ENCODE measurements at places on chromosomes 16 and 17.

DNA sequence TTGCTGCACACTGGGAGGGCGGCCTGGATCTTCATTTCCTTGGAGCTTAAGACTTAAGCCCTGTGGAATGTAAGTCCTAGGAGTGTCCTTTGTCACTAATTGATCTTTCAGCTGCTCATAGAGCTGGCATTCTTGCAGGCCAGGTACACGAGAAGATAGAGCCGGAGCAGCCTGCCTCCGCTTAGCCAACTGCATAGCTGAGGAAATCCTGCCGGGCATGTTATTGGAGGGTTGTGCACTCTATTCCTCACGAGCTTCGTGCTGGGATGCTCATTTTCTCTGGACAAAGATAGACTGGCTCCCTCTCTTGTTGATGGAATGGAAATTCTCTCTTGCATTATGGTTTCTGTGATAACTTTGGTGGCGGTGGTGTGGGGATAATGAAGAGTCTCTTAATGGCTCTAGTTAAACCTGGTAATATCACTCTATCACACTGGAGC lies 76.9 kb downstream of the RPA1 start:
- no peak for DNase-seq

GRCh38 chr17:1713878-1714426 lies 3.8 kb upstream of the TLCD2 start:
- no peak for DNase-seq

DNA sequence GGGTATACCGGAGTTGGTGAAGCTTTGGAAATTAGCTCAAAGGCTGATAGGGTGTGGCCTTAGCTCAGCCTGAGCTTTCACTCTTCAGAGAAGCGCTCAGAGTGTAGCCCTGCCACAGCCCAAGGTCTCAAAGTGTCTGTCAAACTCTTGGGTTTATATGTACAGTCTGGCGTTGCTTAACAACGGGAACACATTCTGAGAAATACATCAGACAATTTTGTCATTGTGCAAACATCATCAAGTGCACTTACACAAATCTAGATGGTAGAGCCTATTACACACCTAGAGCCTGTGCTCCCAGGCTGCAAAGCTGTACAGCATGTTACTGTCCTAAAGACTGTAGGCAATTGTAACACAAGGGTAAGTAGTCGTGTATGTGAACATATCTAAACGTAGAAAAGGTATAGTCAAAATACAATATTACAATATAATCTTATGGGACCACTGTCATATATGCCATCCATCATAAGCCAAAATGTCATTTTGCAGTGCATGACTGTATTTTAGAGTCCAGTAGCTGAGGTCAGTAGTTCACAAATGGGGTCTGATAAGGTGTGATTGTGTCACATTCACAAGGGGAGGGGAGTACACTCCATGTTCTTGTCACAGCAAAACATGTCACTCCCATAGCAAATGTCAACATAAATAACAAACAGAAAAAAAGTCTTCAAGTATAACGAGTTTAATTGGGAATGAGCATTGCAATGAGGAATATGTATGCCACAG lies 20.6 kb downstream of the CHAD start:
- DNase-seq = no peak

DNA sequence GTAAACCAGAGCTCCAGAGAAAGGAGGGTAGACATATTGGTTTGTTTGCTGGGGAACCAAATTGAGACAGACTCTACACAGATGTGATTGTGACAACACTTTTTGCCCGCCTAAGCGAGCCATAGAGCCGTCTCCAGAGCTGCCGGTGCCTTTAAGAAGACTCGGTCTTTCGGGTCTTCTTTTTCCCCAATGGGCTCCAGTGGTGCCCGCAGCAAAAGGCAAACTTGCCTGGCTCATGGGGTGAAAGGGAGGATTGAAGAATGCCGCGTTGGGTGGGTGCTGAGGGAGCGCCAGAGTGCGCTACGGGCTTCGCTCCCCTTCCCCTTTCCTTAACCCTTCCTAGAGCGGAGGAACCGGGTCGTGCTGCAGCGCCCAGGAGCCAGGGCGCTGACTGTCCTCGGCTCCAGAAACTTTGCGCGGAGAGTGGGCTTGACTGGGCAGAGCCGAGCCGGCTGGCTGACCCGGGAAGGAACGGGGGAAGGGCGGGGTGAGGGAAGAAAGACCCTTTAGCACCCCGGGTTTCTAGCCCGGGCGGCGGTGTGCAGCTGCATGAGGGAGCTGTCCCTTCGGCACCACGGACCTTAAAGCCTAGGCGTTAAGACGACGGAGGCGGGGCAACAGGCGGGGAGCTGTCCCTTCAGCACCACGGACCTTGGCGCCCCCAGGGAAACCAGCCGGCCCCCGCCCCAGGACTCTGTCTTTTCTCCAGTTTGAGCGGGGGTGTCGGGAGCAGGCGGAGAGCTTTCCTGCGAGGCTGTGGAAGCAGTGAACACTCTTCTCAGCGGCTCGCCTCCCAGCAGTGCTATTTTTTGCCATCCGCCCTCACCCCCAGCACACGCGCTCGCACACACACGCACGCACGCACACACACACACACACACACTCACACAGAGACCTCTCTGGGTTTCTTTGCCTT lies at the start of gene CACNG3:
CACNG3 (plus strand) TSS at position 880 of the 916 bp plus-strand sequence. CDS start 420 bp downstream, outside the sequence.
- no peak for DNase-seq

DNA sequence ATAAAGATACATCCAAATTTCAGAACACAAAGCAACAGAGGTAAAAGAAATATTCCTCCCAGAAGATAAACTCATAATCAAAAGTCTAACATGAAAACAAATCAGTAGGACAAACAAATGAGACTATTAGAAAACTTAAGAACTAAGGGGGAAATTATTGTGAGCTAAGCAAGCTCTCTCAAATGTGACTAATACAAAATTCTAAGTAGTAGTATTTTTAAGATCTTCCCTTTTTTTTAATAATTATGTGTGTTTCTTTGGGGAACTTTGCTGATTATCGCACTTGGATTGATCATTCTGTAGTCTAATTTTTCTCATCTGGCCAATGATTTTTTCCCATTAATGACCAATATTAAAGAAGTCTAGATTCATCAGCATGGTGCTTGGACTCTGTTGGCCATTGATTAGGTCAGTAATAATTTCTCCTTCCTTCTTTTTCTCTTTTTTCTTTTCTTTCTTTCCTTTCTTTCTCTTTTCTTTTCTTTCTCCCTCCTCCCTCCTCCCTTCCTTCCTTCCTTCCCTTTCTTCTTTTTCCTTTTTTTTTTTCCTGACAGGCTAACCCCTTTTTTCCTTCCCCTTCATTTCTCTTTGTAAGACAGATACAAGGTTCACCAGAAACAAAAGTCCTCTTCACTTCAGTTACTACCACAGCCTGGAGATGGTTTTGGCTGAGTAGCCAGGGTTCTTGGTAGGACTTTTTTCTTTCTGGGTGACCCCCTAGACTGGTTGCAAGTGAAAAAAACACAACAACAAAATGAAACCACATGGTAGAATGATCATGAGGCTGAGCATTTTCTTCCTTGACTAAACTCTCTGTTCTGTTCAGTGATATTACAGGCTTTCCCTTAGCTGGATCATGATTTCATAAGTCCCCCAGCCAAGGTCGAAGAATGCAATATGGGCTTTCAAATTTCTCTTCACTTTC lies 2.9 kb upstream of the ABCA6 start:
- DNase-seq = no peak

- no peak for DNase-seq
Measured at GRCh38 chr16:89004209-89004831, 27.3 kb upstream of the CBFA2T3 start.

DNA sequence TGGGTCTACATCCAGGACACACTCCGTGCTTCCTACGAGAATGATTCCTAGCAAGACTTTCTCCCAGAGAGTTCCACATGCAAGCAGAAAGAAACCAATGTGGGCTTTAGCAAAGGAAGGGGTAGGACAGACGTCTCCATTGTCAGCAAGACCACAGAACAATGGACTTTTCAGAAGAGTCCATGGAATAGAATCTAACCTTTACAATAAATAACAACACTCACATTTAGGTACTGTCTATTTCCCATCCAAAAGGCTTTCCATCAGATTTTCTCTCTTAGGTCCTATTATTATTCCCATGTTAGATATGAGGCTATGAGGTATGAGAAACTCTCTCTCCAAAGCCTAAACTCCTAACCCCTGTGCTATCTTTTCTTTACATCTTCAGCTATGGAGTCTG lies 360.9 kb downstream of the GRIN2A start:
- no peak for DNase-seq

- no peak for DNase-seq
Measured at GRCh38 chr17:74807925-74808324, 31.8 kb upstream of the NAT9 start.

- DNase-seq = no peak
Measured at GRCh38 chr16:7268182-7268581, 64.5 kb upstream of the RBFOX1 start.

DNA sequence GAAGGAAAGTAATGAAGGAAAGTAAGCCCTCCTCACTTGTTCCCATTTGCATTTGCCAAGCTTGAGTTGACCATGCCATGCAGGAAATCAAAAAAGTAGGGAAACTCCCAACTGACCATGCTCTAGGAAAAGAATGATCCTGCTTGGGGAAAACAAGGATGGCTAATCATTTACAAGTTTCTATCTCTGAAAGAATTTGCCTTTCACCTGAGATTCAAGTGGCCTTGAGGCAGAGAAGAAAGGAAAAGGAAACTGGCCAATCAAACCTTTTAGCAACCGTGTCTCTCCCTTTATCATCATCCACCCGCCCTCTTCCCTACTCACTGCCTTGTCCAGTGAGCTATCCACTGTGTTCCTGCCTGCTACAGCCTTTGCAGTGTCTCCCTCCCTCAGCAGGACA lies 757.2 kb upstream of the SOX9 start:
- no peak for DNase-seq

DNA sequence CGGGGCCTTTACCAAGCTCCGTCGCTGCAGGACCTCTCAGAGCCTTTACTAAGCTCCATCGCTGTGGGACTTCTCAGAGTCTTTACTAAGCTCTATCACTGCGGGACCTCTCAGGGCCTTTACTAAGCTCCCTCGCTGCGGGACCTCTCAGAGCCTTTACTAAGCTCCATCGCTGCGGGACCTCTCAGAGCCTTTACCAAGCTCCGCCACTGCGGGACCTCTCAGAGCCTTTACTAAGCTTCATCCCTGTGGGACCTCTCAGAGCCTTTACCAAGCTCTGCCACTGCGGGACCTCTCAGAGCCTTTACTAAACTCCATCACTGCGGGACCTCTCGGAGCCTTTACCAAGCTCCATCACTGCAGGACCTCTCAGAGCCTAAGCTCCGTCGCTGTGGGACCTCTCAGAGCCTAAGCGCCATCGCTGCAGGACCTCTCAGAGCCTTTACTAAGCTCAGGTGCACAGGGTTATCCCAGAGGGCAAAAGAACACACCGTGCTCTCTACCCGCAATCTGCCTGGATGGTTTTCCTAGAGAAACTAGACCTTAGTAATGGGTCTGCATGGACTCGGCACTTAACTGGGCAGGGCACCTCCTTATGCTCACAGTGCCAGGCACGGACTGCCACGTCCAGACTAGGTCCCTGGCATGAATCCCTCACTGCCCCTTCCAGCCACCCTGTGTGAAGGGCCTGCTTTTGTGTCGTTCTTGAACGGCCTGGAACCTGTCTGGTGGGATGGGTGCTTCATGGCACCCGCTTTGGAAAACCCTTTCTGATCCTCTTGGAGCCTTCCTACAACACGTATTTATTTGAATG lies 69.2 kb upstream of the DOC2B start:
- no peak for DNase-seq

Data from C1 segment of cervical spinal cord (tissue), 14 donors.